ENCODE measurements at places on chromosomes 16 and 17.
A peak's percentile ranks its signal among the peaks of the same experiment; 100 is the strongest.

DNA sequence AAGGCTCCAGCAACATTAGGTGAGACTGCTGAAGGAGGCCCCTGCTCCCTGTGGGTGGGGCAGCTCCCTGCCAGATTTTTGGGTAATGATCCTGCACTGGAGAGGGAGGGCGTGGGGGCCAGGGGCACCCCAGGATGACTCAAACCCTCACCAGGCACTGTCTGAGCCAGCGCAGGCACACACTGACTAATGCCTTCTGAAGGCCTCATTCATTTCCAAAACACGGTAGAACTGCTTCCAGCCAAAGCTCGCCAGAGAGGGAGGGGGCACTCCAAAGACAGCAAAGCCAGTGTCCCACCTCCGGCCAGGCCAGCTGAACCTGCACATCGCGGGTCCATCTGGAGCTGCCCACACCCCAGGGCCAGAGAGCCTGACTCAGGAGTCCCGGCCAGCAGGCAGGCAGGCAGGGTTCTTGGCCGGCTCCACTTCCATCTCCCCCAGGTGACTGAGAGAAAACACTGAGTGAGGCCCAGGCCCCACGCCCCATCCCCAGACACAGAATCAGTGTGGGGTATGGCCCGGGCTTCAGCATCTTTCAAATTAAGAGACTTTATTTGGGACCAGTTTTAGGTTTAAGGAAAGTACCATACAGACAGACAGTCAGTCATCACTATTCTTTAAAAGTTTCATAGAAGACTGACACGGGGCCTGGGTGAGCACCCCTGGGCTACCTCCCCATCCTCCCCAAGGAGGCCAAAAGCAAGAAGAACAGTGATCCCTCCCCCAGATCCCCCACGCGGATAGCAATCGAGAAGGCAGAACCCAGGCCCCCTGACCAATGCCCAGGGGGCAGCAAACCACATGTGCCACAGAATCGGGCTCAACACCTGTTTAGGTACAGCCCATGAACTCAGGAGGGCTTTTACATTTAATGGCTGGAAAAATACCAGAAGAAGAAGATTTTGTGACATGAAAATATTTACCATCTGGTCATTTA is 2.3 kb downstream of the PIEZO1 start:
- peak; percentile 77 for DNase-seq

- peak; percentile 61 for DNase-seq
Observed at GRCh38 chr17:6473128-6473767, 29.0 kb downstream of the PIMREG start.

GRCh38 chr16:5056352-5056751 is 9.4 kb downstream of the C16orf89 start:
- no peak for DNase-seq

DNA sequence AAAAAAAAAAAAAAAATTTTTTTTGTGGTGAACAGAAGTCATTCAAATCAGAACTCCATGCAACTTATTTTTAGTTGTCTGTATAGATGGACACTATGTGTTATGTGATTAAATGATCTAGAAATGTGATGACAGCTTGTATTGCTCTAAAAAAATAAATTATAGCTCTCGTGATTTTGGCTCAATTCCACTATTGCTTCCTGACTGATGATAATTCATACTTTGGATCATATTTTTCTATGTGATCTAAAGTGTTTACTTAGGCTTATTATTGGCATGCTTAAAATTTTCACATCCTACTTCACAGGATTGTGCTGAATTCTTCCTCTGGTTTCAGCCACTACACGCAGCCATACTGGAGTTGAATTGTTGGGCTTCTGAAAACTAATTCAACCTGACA is 76.8 kb downstream of the RPGRIP1L start:
- DNase-seq = peak; percentile 10

GRCh38 chr17:19363460-19364035 is 1.0 kb upstream of the B9D1 start:
- DNase-seq = no peak

DNA sequence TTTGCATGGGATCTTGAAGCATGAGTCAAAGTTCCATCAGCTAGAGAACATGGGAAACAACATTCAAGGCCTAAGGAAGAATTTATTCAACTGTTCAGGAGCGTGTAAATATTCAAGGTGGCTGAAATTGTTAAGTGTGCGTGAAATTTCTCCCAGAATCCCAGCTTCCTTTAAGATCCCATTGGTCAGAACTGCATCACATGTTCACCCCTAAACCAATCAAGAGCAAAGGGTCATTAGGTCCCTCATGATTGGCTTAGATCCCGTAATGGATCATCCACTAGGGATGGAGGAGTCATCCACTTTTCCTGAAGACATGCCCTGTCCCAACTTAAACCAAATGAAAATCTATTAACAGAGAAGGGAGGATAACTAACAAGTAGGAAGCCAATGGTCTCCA is 201.6 kb downstream of the TMEM114 start:
- no peak for DNase-seq

DNA sequence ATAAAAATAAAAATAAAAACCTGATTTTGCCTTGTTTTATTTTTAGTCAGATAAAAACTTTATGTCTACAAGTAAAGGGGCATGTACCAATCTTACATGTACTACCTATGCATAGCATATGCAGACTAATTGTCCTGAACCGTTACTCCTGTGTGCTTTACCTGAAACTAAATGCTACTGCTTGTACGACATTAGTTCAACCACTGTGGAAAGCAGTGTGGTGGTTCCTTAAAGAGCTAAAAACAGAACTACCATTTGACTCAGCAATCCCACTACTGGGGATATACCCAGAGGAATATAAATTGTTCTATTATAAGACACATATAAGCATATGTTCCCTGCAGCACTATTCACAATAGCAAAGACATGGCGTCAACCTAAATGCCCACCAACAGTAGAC is 426.0 kb upstream of the PMFBP1 start:
- DNase-seq = no peak

GRCh38 chr16:23905027-23905426 is 69.2 kb downstream of the PRKCB start:
- DNase-seq = peak; percentile 69

DNA sequence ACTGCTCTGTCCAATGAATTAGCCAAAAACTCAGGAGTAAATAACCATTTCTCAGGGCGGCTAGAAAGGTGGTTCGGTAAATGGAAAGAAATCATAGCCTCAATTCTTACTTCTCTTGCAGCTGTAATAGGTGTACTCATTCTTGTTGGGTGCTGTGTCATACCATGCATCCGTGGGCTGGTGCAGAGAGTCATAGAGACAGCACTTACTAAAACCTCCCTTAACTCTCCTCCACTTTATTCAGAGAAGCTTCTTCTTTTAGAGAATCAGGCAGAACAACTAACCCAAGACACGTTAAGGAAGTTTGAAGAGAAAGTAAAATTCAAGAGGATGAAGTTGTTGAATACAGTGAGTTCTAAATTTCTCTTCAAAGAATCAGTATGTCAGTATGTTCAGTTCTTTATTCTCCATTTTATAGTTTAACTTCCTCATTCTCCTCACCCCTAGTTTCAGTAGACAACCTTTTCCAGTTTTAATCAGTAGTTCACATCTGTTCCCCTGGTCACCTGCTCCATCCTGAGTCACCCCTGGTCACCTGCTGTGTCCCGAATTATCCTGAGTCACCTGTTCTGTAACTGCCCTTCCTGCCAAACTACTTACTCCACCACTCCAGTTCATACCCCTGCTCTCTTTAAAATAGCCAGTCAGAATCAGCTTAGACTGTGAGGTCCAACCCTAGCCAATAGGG is 85.9 kb downstream of the EMP2 start:
- no peak for DNase-seq

DNA sequence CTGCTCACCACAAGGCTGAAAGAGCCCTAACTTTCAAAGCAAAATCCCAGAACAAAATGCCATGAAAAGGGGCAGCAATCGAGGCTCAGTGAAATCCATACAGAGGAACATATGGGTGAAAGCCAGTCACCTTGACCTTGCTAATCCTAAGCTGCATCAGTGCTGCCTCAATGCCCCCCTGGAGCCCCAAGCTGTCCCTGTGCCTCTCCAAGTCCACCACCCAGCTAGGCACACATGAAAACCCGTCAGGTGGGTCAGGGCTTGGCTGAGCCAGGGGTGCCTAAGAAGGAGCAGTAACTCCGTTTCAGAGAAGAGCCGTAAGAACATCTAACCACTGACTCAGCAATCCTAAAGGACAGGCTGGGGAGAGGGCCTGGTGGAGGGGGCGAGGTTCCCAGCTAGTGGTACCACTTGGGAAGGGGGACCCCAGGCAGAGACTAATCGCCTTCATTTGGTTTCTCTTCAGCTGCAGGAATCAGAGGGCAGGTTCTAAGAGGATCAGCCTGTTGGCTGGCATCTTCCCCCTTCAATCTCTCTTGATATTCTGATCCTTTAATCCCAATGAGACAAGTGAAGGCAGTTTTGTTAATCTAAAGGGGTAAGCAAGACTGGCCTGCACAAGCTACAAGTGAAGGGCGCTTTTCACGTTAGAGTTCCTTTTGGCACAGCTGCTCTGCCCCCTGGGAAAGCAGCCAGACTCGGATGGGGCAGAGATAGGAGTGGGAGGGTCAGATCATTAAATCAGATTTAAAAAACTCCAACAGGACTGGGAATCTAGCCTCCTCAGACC is 7.6 kb downstream of the PITPNA start:
- DNase-seq = no peak

DNA sequence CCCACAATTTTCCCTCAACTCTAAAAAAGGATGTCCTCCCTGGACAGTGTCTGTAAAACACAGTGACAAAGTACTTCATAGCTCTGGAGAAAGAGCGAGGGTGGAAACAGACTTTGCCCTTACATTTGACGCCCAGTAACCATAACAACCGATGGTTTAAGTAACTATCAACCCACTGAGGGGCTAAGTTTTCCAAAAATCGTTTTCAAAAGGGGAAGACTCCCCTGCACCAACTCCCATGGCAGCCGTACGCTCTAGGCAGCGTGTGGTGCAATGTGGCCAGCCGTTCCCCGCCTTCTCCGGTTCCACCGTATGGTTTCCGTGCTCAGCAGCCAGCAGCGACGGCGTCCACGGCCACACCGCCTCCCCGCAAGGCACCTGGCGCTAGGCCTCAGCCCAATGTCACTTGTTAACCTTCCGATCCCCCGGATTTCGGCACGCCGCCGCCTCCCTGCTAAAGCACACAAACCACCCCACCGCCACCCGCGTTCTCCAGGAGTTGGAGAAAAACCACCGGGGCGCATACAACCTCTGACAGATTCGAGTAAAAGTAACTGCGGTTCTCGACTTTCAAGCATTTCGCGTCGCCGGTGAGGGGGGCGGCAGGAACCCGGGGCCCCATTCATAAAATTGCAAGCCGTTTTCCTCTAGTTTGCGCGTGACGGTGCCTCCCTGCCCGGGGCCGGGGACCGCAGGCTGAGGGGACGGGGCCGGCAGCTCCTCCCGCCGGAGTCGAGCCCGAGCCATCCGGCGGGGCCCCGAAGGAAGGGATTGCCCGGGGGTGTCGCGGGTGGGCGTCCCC is 661 bp downstream of the TEX2 start:
- peak; percentile 35 for DNase-seq

GRCh38 chr16:81224824-81225223 is 13.7 kb upstream of the BCO1 start:
- no peak for DNase-seq

GRCh38 chr17:43349142-43349541 is 49.7 kb upstream of the ARL4D start:
- no peak for DNase-seq

DNA sequence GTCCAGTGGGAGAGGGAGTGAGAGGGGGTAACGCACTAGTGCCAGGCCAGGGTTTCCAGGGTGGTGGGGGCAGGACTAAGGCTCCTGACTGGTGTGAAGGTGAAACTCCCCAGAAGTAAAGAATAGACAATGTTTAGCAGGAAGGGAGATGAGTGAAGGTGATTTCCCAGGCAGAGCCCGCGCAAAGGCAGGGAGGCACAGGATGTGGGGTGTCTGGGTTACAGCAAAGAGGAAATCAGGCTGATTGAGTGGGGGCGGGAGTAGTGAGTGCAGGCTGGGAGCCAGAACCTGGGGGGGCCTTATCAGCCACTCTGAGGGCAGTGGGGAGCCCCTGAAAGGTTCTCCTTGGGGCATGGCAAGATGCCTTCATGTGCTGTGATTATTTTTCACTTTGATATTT is 167.5 kb downstream of the UTP18 start:
- no peak for DNase-seq

DNA sequence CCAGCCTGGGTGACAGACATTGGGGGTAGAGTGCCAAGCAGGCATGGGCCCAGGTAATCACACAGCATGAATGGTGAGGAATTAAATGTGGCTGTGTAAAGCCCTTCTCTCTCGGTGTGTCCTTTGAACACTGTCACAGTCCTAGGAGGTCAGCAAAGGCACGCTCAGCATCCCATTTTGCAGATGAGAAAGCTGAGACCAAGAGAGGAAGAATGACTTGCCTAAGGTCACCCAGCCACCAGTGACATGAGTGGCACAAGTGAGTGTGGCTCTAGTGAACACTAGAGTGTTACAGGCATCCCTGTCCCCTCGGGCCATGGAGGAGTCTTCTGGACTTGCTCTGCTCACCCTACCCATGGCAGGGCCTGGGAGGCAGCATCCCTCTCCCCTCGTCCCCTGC is 10.7 kb downstream of the CTF1 start:
- DNase-seq = no peak

- no peak for DNase-seq
Observed at GRCh38 chr17:41860254-41860931, 4.8 kb downstream of the KLHL11 start.

- DNase-seq = peak; percentile 40
Observed at GRCh38 chr17:30590081-30590733, 113.0 kb downstream of the GOSR1 start.

DNA sequence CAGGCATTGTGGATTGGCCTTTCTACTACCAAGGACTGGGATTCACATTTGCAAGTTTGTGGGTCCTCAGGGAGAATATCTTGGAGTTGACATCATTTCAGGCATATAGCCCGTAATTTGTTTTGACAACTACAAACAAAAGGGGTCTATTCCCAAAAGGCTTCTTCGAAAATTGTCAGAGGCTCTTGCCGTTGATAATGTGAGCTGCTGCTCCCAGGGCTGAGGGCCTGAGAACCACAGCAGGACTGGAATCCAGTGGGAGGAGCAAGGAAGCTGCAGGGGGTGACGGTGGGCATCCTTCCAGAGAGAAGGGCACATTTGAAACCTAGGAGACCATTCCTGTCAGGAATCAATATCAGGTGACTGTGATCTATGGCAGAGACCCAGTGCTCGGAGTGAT is 761.6 kb upstream of the RBFOX1 start:
- DNase-seq = no peak

- peak; percentile 51 for DNase-seq
Observed at GRCh38 chr17:58577696-58578095, 63.3 kb upstream of the MTMR4 start.

DNA sequence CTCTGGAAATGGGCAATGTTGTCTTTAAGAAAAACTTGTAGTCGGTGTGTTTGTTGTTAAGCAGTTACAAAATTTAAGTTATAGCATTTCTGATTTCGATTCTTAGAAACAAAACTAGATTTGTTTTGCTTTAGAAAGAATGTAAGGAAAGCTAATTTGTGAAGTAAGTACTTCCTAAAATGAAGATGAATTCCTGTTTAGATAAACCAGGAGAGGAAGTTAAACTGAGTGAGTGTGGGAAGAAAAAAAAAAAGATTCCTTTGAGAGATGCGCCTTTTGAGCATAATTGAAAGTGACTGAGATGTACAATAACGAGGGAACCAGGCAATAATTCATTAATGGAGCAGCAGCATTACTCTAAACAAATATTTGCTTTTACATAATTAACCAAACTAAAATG is 52.4 kb upstream of the ALOX12 start:
- no peak for DNase-seq

Data from iris pigment epithelial cell (primary cell).